Mesenteric fat pad (tissue), 1 donor: ENCODE measurements at places on chromosomes 4 and X. TPM values are rescaled to one million over a fixed set of nuclear protein-coding genes. Genes with fewer than 3 reads are reported as not detected.

DNA sequence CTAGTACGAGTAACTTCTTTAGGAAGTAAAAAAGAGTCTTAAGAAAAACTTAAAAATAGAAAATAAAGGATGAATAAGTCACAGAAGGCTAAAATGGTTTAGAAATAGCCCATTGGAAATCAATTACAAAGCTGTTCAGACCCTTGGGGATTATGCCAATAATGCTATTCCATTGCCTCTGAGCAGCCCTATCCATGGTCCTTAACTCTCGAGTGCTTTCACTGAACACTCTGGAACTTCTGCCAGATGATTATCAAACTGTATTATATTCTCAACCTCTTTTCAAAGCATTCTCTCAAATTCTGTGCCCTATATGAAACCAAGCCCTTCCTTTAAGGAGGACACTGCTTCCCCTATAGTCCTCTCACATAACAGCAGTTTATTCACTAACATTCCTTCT is 17.0 kb downstream of the SLC9B1 start:
- no peak for DNase-seq

DNA sequence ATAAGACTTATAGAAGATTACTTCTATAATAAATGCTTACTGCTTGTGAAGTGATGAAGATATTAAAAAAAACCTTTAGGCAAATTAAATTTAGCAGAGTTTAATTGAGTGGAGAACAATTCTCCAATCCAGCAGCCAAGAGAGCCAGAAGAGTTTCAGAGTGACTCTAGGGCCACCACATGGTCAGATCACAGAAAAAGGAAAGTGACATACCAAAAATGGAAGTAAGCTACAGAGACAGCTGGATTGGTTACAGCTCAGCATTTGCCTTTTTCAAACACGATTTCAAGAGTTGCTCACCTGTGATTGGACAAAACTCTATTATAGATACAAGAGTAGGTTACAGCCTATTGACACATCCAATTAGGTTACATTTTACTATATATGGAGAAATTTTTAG is 79.0 kb upstream of the TRAM1L1 start:
- DNase-seq, result no peak

- DNase-seq, result no peak
Observed at GRCh38 chr4:168632301-168632725, 135.5 kb downstream of the PALLD start.

DNA sequence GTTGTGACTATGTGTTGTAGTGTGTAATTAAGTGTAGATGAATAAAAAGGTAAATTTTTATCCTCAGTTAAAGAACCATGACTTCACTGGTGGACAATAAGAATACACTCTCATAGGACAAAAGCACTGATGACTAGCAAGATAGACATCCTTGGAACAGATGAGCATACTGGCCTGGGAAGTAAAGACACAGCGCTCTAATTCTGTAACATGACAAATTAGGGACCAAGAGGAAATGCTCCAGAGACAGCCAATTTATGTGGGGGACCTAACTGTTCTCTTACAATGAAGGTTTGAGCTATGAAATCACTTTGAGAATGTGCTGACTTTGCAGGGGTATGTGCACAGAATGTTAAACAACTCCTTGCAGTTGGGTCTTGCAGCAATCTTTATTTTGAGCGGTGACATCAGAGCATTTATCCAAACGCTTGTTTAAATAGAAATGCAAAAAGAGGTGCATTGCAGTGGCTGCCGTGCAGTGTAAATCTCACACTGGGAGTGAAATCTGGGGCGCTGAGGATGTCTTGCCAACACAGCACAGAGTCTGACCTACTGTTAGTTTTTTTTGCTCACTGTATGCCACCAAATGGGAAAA is 109.3 kb downstream of the MAGEC2 start:
- no peak for DNase-seq

DNA sequence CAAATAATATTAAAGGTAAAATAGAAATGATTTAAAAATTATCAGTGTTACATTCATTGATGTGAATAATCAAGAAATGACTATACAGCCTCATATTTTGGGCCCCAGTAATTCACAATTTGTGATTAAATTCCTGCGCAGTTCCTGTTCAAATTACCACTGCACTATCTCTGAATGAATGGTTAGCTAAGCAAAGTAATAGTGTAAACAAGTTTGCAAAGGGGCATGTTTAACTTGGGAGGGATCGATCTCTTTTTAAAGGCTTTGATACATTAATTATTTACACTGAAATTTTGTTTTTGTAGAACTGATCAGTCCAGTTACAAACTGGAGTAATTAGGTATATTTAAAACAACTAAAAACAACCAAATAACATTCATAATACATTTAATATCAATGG is 784.4 kb downstream of the RPA4 start:
- DNase-seq, result no peak

- DNase-seq, result no peak
Observed at GRCh38 chrX:15680401-15680800, 15.8 kb upstream of the CLTRN start.

Gene BEX4
- total RNA-seq, result 17.0 TPM

- DNase-seq, result no peak
Observed at GRCh38 chr4:130486186-130486585, 1390.2 kb downstream of the C4orf33 start.

DNA sequence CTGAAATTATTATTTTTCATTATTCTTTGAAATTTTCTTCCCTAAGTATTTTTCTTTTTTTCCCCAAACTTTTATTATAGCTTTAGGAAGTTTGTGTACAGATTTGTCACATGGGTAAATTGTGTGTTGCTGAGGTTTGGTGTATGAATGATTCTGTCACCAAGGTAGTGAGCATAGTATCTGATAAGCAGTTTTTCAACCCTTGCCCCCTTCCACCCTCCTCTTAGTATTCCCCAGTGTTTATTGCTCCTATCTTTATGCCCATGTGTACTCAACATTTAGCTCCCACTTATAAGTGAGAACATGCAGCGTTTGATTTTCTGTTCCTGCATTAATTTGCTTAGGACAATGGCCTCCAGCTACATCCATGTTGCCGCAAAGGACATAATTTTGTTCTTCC is 103.9 kb upstream of the MAGEB2 start:
- DNase-seq, result no peak

- DNase-seq, result no peak
Observed at GRCh38 chrX:2766906-2767305, 15.1 kb downstream of the XG start.

DNA sequence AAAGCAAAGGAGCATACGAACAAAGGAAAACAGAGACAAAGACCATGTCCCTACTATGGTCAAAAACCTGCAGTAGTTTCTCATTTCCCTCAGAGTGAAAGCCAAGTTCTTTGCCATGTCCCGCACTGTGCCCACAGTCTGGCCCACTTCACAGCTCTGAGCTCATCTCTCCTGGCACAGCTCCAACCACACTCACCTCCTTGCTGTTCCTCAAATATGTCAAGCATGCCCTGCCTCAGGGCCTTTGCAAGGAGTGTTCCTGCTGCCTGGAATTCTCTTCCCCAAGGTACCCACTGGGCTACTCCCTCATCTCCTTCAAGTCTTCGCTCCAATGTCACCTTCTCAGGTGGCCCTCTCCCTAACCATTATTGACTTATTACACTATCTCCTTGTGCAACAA is 72.1 kb downstream of the COX18 start:
- no peak for DNase-seq

DNA sequence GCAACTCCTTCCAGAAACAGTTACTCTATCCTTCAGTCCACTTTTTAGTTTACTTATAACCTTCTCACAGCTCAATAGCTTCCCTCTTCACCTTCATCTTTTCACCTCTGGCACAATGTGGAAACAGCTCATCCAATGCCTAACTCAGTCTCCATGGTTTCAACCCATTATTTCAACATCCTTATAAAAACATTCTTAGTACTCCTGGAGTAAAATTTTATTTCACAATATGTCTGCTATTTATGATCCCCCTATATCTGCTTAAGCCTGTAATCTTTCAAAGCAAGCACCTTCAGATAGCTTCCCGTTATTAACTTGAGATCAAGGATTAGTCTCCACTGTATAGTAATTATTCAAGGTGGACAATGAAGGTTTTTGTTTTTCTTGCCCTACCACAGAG is 156.3 kb downstream of the GASK1B start:
- no peak for DNase-seq

GRCh38 chrX:16765594-16765993 is 20.7 kb upstream of the TXLNG start:
- no peak for DNase-seq

DNA sequence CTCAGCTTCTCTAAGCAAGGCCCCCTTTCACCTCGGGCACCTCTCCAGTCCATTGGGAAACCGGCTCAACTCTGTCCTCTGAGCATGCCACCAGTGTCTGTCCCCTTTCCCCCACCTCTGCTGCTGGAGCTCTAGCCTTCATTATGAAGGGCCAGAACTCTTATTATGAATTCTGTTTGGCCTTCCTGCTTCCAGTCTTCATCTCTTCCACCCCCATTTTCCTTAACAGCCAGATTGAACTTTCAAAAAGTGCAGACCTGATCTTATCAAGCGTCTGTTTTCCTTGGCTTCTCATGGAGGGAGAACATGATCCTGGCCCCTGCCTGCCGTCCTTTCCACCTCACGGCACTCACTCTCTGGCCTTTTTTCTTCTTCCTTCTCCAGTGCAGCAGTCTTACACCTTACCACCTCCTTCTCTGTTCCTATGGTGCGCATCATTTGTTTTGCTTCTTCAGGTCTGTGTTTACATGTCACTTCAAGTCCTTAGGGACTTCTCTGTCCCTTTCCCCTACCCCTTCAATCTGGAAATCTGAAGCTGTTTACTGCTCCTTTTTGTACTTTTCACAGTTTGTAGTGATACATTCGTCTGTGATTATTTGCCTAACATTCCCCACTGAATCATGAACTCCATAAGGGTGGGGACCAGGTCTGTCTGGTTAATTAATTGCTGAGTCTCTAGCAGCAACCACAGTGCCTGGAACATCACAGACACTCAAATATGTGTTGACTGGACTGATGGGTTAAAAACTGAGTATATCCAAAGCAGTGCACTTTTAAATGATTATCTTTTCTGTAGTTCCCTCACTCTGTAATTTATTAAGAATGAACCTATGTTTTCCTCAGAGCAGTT is 55.8 kb downstream of the FNIP2 start:
- DNase-seq, result no peak

DNA sequence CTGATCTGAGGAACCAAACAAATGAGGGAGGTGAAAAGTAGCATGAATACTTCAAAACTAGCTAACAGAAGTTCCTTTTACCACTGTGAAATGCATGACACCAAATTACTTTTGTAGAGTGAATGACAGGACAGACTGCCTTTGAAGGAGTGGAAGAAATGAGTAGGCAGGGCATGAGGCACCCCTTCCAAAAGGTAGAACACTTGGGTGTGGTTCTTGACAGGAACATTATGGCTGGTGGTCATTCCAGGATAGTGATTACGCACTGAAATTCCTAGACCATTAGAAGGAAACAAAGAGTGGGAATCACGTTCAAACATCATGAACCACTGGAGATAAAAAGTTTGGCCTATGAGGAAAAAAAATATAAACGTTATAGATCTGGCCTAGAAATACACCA is 4.9 kb downstream of the HUWE1 start:
- no peak for DNase-seq

DNA sequence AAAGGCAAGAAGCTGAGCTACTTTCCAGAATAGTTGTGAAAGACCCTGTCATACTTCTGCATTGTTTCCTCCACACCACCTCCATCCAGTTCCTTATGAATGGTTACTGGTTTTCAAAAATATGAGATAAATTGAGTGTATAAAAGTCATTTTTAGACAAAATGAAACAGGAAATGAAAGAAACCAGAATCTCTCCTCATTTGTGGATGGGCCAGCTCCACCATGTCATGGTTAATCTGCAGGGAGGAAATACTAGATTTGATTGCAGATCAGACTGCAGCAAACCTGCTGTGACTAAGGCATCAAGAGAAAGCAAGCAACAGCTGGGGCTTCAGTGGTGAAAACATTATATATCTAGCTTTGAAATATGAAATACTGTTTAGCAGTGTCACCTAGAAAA is 23.8 kb downstream of the F9 start:
- no peak for DNase-seq

- no peak for DNase-seq
Observed at GRCh38 chr4:84814094-84814750, 152.3 kb downstream of the WDFY3 start.

GRCh38 chr4:160265014-160265413 is 1162.1 kb downstream of the RAPGEF2 start:
- no peak for DNase-seq

DNA sequence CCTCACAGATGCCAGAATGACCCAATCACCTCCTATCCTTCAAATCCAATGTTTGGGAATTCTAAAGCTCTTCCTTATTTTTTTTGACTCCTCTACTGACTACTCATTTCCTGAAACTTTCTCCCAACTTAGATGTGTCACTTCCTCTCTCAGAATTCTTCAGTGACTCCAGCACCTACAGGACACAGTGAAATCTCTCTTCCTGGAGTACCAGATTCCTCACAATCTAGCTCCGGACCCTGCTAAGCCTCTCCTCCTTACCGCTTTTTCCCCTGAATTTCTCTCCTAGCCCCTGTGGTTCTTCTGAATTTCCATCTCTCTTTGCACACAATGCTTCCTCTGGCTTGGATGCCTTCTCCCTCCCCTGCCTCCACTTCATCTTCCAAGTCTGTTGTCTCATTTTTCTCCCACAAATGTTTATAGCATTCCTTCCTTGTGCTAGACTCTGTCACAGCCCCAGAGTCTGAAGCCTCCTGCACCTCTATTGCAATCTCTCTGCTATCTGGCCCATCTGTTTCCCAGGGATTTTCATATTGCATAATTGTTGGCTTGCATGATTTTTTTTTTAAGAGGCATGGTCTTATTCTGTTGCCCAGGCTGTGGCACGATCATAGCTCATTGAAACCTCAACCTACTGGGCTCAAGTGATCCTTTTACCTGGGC is 80.1 kb downstream of the ANAPC4 start:
- no peak for DNase-seq

- DNase-seq, result no peak
Observed at GRCh38 chr4:188767496-188767895, 628.3 kb downstream of the TRIML1 start.

DNA sequence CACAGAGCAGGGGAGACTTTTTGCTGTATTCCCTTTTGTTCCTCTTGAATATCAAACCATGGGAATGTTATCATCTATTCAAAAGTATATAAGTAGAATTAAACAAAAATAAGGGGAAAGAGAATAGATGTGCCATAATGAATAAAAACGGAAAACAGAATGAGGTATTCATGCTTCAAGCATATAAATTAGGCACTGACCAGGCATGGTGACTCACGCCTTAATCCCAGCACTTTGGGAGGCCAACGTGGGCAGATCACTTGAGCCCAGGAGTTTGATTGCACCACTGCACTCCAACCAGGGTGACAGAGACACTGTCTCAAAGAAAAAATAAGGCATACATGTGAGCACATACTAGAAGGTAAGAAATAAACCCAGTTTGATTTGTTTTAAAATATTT is 16.3 kb upstream of the NEUROG2 start:
- DNase-seq, result no peak

- no peak for DNase-seq
Observed at GRCh38 chrX:68254738-68255645, 178.3 kb downstream of the OPHN1 start.

DNA sequence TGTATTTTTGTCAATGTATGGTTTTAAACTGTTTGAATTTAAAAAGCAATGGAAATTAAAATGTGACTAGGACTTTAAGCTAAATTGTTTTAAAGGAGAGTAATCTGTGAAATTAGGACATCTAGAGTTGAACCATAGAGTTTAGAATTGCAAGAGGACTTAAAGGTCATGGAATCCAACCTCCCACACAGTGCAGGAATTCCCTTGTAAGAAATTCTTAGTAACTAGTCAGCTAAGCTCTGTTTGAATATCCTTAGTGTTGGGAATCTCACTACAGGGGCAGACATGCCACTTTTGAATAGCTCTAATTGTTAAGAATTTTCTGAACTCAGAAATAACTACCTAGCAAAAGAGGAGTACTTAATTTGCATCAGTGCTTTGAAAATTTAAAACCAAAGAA is 292.9 kb downstream of the IL1RAPL1 start:
- no peak for DNase-seq

- DNase-seq, result no peak
Observed at GRCh38 chr4:81789158-81789557, 317.5 kb upstream of the RASGEF1B start.
